Hematopoietic multipotent progenitor cell treated with erythropoietin and hydrocortisone succinate and interleukin-3 and kit ligand, for 6 days (in vitro differentiated cells): ENCODE measurements at places on chromosomes 7 and 10.

DNA sequence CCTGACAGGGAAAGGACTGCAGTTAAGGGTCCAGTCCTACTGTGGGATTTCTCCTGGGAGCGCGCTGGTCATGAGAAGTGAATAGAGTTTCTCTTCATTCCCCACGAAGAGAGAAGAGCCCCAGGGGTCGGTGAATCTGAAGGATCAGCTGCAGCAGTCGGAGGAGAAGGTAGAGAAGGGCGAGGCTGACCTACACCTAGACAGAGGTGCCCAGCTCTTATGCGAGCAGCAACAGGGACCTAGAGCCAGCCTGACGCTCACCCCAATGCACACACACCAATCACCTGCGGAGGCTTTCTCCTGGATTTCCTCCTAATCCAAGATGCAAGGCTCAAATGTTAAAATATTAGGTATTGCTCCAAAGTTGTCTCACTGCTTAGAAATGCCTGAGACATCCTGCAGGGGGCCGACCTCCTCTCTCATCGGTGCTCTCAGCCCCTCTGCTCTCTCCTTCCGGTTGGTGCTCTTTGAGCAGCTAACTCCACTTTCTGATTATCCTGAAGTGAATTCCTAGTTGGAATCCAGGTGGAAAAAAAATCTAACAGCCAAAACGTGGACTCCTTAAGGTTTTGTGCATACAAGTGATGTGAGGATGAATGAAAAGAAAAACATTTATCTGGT, 176.4 kb downstream of the AHR start:
- peak; percentile 8 for DNase-seq

DNA sequence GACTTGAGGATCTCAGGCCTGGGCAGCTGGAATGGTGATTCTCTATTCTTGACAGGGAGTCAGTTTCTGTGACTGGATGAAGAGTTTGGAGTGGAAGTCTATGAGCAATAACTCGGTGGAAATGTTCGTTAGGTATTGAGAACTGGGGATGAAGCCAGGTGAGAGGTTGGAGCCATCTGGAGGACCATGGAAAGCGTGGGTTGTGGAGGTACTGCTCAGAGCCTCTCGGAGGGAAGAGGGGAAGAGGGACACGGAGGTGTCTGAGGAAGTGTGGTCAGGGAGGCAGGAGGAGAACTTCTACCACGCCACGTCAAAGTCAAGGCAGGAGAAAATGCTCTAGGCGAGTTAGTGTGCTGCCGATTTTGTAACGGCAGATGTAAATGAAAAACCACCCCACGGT, 430.7 kb downstream of the DPP6 start:
- DNase-seq = no peak

- DNase-seq = no peak
Observed at GRCh38 chr10:35927990-35928488, 285.9 kb upstream of the FZD8 start.

DNA sequence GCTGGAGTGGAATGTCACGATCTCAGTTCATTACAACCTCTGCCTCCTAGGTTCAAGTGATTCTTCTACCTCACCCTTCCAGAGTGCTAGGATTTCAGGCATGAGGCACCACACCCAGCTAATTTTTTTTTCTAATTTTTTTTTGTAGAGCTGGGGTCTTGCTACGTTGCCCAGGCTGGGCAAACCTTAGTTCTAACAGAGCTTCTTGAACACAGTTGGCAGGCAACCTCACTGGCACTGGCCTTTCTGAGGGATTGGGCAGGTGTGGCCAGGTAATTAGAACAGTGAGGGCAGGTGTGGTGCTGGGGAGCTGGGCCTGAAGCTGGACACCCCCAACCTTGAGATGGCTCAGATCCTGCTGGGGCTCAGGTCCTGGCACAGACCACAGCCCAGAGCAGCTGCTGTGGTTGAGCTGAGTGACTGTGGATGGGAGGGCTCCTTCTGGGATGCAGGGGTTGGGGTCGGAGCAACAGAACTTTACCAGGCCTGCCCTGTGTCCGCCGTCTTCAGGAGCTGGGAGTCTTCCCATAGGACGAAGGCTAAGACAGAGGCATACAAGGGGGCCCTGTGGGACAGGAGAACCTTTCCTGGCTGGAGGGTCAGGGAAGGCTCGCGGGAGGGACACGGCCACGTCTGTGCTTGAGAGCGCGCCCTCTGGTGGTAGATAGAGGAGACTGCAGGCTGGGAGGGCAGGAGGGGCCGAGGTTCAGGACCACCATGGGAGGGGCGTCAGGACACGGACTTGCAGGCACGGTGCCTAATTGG, 48.2 kb downstream of the COL26A1 start:
- peak; percentile 56 for DNase-seq

DNA sequence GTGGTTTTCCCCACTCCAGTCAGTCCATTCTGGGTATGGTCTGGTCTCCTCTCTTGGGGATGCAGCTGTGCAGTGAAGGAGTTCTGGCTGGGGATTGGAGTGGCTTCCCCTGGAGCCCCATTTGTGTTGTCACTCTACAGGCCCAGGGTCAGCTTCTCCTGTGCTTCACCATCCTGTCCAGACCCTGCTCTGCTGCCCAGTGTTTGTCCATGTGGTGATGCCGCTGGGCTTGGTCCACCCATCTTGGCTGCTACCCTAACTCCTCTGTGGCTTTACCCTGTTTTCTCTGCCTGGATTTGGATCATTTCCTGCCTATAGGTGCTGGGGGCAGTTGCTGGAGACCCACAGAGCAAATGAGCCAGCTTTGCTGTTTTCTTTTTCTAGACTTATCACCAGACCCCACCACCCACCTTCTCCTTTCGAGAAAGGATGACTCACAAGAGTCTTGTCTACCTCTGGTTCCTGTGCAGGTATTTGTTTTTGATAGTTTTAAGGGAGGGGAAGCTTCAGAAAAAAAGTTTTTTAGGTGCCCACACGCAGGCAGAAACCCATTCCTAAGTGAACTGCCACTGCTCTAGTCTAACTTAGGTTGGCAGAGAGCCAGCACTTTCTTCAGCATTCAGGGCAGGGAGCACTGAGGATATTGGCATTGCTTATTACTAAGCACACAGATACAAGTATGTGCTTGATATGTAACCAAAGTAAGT, 8.5 kb downstream of the ZDHHC16 start:
- DNase-seq = peak; percentile 71

DNA sequence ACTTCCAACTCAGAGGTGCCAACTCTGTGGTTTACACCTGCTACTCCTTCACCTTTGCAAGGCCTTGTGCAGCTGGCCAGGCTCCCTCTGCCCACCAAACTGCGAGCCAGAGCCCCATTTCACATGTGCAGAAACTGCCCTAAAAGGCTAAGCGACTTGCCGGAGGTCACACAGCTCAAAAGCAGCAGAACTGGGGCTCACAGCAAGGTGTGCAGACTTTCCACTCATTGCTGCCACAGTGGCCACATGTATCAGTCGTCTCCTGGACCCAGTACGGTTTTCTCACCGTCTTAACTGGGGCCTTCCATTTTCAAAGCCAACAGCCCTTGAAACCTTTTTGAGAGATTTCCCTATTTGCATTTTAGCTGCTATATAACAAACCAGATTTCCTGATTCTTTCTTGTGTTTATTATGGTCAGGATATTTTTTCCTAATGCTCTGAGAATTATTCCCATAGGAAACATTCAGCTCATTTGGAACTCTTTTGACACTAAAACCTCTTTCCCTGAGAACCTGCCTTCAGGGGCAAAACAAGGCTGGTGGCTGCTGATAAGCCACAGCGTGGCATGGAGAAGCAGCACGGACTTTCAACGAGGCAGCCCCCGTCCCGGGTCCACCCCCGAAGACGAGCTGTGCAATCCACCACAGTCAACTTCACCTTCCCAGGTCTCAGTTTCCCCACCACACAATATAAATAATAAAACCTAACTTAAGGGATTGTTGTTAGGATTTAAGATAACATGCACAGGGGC, 29.9 kb downstream of the SORBS1 start:
- DNase-seq = peak; percentile 85

- DNase-seq = no peak
Observed at GRCh38 chr7:30429156-30429530, 49.4 kb downstream of the NOD1 start.

DNA sequence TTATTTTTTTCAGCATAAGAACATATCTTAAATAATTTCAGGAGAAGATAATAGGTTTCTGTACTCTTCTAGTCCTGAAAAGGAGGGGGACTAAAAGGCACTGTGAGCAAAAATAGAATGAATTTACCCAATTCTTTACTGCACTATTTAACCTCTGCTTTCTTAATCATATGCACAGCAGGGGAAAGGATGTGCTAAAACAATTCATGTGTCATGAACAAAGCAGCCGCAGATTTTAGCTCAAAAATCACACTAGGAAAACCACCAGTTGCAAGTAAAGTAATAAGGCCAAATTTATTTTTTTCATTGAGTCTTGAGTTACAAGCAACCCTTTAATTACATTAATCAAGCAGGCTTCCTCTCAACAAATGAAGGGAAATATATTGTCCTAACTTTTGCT, 80.1 kb downstream of the CABCOCO1 start:
- no peak for DNase-seq

DNA sequence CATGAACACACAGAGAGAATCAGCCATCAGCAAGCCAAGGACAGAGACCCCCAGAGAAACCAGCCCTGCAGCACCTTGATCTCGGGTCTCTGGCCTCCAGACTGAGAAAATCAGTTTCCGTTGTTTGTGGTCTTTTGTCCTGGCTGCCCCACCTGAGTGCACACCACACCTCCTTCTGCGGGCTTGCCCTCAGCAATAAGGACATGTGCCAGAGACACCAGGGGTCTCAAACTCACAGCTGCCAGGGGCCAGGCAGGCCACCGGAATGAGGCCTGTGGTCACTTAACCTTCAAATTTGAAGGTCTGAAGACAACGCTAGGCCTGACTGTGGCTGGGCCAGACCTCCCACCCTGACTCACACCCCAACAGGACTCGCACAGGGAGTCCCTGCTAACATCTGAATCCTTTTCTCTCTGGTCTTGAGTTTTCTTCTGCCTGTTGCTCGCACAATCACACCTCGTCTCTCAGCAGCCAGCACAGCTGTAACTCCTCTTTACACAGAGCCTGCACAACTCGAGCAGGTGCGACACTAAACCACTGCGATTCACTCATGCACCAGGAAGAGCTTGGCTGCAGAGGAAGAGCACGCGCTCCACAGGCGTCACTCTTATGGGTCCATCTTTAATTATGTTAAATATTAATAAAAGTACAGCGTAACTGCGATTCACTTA, 86.2 kb downstream of the CHST15 start:
- no peak for DNase-seq

DNA sequence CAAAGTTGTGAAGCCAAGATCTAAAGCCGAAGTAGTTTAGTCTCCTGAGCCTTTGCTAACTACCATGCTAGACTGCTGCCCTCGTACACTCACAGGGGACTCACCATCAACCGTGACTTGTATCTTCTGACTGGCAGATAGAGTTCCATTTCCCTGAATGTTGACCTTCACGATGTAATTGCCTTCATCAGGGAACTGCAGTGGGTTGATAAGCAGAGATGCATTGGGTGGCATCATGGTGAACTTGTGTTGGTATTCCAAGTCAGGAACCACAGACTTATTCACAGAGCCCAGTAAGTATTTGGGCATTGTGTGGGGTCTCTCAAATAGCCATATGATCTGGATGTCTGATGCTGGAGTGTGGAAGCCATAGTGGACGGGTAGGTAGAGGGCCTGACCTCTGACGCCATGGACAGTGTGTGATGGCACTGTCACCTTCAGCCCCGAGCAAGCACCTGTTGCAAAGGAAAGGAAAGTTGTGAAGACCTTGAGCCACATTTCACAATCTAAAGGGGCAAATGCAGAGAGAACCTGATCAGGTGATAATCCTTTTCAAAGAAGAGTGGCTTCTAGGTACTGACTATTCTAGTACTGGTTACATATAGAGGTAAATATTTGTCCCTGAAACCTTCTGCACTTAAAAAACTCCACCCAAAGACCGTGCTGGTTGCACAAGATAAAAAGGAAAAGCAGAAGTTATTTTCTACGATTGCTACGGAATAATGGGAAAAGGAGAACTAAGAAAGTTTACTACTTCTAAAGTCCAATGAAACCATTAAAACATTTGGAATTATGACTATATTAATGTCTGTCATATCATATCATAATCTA, 7.1 kb downstream of the HEPACAM2 start:
- peak; percentile 59 for DNase-seq

GRCh38 chr7:46881507-46882127, 700.3 kb downstream of the TNS3 start:
- no peak for DNase-seq

GRCh38 chr7:42479816-42480633, 243.0 kb upstream of the GLI3 start:
- no peak for DNase-seq

GRCh38 chr10:32295027-32295426, 51.9 kb downstream of the EPC1 start:
- no peak for DNase-seq

- DNase-seq = no peak
Observed at GRCh38 chr7:83701736-83702135, 52.8 kb upstream of the SEMA3E start.

DNA sequence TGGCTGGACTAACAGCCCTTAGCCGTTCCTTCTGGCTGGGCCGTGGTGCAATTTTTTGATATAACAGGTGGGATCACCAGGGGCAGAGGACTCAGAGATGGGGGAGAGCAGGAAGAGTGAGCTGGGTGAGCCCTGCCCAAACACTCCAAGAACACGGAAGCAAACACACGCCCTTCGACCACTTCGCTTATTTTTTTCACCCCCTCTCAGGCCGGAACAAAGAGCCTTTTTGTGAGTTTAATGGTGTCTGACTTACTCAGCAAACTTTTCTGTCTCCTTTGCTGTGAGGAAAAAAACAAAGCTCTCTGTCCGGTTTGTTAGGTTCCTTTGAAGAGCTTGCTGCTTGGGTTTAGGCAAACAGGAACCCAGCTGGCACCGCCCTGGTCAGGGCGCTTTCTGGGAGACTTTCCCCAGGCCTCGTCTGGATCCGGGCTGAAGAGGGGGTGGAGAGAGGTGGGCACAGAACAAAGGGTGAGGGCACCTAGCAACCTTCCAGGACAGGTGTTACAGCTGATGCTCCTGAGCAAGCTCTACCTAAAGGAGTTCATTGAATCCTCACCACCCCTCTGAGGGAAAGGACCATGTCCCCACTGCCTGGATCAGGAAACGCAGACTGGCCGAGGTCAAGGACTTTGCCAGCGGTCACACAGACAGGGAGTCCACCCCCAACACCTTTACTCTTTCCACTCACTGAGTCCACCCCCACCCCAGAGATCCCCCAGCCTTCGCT, 23.3 kb downstream of the CALML3 start:
- DNase-seq = peak; percentile 62

DNA sequence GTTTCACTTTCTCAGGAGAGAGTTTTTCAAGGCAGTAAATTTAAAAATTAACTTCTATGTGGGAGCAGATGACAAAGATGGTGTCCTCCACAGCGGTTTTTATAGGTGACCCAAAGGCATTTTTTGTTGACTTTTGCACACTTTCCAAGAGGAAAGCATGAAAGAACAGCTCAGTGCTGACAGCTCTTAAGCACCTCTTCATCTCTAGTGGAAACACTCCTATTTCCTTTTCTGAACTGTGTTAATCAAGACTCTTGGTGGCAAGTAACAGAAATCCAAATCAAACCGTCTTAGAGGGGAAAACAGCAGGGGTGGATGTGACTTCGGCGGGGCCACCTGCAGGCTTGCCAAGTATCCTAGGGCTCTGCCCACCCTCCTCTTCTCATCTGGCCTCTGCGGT, 71.8 kb upstream of the GATA3 start:
- no peak for DNase-seq

- DNase-seq = no peak
Observed at GRCh38 chr7:28018446-28018845, 162.1 kb downstream of the JAZF1 start.
